ENCODE measurements at places on chromosomes 13 and 19.

DNA sequence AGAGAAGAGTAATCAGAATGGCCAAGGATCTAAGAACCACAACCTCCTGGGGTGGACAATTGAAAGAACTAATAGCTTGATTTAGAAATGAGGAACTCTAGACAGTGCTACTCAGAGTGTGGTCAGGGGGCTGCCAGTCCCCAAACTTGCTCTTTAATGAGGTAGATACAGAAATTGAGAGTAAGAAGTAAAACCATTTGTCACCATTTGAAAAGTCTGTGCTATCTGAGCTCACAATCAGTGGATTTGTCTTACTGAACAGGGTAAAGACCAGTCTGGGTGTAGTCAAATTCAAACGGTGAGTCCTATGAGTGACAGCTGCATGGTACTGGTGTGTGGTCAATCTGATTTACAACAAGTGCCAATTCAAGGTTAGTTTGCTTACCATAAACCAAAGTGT is 118.9 kb downstream of the KL start:
- no peak for DNase-seq

GRCh38 chr19:44685877-44686276 is 13.1 kb upstream of the CEACAM16 start:
- DNase-seq = no peak

DNA sequence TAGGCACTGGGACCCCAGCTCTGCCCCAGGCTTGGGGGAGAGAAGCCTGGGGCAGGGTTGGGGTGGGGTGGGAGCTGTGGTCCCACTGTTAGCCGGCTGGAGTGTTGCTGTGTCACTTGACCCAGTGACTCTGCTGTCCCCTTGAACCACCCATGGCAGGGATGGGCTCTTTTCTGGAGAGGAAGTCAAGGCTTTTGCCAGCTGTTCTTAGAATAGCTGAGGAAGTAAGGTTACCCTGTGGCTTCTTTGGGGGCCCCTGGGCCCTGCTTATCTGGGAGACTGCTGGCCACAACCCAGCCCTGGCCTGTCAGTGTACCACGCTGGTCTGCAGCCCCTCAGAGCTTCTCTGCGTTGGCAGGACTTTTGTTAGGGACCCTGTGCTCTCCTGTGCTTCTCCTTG is 9.1 kb downstream of the PNPLA6 start:
- DNase-seq = no peak

GRCh38 chr13:100751826-100752225 is 77.2 kb upstream of the TMTC4 start:
- no peak for DNase-seq

GRCh38 chr13:63190742-63191141 is 1775.1 kb upstream of the PCDH20 start:
- DNase-seq = no peak

- no peak for DNase-seq
Measured at GRCh38 chr13:105830821-105831220, 704.6 kb downstream of the EFNB2 start.

DNA sequence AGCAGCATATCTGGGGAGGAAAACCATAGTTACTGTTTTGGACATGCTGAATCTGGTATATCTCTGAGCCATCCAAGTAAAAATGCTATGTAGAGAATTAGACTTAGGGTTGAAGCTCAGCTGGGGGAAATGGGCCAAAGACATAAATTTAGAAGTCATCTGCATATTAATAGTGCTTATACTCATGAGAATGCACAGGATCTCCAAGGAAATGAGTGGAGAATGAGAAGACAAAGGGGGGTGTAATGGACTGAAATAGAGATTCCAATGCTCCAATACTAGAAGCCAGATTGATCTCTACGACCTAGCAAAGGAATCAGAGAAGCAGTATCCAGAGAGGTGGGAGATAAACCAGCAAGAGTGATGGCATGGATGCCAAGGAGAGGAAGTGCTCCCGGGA is 10.3 kb upstream of the FAM124A start:
- DNase-seq = no peak

DNA sequence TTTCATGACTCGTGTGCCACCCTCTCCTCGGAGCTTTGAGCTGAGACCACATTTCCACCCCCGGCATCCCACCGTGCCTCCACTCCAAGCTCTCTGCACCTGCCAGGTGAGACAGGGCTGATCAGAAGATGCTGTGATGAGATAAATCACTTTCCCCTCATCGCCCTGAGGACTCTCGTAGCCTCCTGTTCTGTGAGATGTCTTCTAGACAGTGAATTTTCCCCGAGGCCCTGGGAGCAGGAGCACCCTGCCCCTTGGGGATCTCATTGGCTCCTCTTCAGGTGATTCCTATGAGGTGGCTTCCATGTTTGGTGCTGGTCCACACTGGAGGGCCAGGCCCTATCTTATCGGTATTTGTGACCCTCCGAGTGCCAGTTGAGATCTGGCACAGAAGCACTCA is 154.0 kb upstream of the TSHZ3 start:
- DNase-seq = no peak
